Stromal cell of bone marrow (primary cell): ENCODE measurements at places on chromosomes 2 and 18.
A peak's percentile ranks its signal among the peaks of the same experiment; 100 is the strongest.

DNA sequence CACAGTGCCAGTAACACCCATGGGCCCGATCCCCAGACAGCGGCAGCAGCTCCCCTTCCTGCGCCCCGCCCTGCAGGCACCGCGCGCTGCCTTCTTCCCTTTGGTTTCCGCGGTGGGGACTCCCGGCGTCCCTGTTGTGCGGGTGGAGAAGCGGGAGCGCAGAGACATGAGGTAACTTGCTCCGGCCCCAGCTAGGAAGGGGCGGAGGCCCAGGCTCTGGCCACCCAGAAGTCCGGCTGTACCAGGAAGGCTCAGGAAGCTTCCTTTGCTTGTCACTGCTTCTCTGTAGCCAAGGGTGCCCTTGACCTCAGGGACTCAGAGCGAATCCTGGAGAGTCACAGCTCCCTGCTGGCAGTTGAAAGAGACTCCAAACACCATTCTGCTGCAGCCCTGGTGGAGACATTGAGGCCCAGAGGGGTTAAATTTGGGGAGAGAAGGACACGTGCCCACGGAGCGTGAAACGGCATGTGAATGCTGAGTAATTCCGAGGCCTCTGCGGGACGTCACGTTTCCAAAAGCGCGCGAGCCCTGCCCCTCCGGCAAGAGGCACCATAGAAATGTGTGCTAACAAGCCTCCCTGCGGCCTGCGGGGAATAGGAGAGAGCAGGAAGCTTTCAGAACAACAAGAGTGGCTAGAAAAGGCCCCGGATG is 6.7 kb upstream of the ADCY3 start:
- DNase-seq, result peak; percentile 49

DNA sequence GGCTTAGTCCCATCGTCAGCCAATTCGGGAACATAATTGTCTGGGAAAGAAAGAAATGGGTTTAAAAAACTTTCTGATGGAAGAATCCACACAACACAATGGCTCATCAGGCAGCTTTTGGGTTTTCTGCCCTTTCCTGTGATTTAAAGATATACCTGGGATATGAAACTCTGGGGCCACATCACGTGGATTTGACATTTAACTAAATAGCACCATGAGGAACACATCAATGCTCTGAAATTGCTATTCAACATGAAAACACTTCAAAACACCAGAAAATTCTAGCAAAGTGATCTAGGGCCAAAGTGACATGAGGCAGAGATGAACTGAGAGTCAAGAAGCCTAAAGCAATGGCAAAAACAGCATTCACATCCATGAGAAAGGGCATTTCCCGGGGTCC is 237.5 kb upstream of the PXDN start:
- no peak for DNase-seq

GRCh38 chr18:23226930-23227725 is 91.8 kb downstream of the CABLES1 start:
- peak; percentile 88 for DNase-seq

- DNase-seq, result no peak
Measured at GRCh38 chr2:219615036-219615435, 12.4 kb upstream of the SLC4A3 start.

DNA sequence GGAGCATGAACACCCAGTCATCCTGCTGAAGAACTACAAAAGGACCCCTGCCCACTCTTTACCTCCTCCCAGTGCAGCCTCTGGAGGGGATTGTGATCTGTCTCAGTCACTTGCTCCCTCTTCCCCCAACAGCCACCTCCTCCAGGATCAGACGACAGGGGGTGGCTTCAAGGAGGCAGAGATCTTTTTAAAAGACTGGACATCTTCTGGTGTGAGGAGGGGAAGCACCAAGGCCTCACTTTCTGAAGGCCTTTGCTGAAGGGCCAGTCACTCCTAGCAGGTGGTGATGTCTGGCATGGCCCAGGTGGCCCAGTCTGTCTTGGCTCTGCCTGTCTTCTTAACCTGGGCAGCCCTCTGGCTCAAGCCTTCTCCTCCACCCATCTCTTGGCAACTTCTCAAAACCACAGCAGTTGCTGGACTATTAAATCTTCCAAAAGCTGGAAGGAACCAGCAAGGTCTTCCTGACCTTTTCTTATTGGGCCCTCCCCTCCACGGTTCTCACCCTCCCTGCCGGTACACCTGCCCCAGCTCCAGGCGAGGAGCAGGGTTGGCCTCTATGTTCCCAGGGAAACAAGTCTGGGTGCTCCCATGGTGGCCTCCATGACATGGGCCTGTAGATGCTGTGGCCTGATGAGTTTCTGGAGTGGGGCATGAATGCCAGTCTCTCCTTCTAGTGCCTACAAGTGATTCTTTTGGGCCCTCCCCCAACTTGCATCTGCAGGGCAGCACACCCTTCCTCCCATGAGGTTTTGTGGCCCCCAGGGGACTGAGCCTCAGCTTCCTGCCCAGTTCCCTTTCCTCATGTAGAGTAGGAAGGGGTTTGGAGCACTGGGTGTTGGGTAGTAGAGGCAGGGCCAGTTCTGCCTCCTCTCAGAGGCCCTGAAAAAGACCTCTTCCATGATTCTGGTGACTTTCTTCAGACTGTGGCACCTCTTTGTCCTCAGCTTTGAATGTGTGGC is 5.0 kb upstream of the ATP6V1B1 start:
- no peak for DNase-seq

DNA sequence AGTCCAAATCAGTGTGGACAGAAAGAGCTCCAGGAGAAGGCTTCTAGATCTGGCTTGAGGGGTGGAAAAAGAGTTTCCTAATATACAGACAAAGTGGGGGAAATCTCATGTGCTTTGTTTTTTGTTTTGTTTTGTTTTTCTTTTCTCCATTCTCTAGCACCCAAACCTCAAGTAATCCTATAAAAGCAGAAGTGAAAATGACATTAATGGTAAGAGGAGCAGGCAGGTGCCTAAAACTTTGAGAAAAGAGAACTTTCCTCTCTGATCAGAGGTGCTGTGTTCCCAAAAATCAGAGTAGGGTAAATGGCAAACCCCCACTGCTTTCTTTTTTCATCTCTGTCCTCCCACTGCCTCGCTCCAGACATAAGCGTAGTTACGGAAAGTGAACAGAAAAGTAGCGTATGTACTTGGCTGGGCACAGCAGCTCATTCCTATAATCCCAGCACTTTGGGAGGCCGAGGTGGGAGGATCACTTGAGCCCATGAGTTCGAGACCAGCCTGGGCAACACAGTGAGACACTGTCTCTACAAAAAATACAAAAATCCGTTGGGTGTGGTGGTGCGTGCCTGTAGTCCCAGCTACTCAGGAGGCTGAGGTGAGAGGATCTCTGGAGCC is 77.8 kb downstream of the FAM161A start:
- DNase-seq, result no peak

- no peak for DNase-seq
Measured at GRCh38 chr2:121567957-121568409, 37.3 kb downstream of the RNU4ATAC start.

DNA sequence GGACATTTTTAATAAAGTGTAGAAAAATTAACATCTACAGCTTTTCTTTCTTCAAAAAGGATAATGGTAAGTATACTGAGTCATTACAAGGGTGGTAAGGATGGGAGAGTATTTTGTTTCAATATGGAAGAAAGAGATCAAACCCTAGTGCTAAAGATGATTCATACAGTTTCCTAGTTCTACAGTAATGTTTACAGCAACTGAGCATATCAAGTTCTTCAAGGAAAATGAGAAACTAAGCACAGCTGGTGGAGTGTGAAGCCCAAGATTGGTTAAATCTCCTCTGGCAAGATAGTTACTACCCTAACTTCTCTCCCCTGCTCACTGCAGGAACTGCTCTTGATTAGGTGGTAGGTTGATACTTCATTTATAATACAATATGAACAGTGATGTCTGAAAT is 467.5 kb downstream of the XIRP2 start:
- peak; percentile 8 for DNase-seq

GRCh38 chr2:148979919-148980277 is 58.6 kb upstream of the LYPD6B start:
- no peak for DNase-seq

GRCh38 chr2:218002845-218003180 is at the start of gene TNS1:
TNS1 (minus strand) TSS chr2:218002995; CDS start chr2:218002872, 123 bp downstream.
- no peak for DNase-seq

GRCh38 chr2:187158452-187158851 is 289.6 kb downstream of the CALCRL start:
- no peak for DNase-seq

- no peak for DNase-seq
Measured at GRCh38 chr2:112623913-112624777, 21.6 kb upstream of the SLC20A1 start.

GRCh38 chr2:105504459-105504858 is 105.6 kb upstream of the FHL2 start:
- DNase-seq, result no peak

- no peak for DNase-seq
Measured at GRCh38 chr2:120624061-120624737, 111.5 kb upstream of the GLI2 start.

- no peak for DNase-seq
Measured at GRCh38 chr2:10599089-10599488, 90.7 kb downstream of the NOL10 start.

- peak; percentile 73 for DNase-seq
Measured at GRCh38 chr18:74378179-74378682, 62.6 kb downstream of the C18orf63 start.

GRCh38 chr2:205748639-205749038 is 66.3 kb downstream of the NRP2 start:
- no peak for DNase-seq

GRCh38 chr2:96949701-96950350 is 36.6 kb downstream of the FAM178B start:
- DNase-seq, result no peak
